GM23338 (cell line): ENCODE measurements at places on chromosomes 5 and 9.

DNA sequence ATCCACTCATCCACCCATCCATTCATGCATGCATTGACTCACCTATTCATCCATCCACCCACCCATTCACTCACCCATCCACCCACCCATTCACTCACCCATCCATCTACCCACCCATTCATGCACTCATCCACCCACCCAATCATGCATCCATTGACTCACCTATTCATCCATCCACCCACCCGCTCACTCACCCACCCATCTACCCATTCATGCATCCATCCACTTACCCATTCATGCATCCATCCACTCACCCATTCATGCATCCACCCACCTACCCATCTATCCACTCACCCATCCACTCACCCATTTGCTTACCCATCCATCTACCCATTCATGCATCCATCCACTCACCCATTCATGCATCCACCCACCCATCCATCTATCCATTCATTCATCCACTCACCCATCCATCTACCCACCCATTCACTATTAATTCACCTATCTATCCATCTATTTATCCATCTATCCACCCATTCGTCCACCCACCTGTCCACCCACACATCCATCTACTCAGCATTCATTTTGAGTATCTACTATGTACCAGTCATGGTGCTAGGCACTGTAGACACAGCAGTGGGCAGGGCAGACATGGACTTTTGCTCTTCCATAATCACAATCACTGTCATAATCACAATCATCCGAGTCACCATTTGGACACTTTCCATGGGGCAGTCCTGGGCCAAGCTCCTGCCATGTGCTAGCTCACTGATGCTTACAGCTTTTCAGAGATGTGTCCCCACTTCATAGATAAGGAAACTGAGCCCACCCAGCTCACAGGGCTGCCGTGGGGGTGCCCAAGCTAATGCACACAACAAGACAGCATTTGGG lies 34.4 kb downstream of the HMCN2 start:
- no peak for DNase-seq
- no peaks in the 10 kb centered on the region for H3K4me1 ChIP-seq
- no peak overlapping the region for H3K4me3 ChIP-seq
- H3K36me3 ChIP-seq, result no peaks in the 10 kb centered on the region

GRCh38 chr5:40991168-40991980 lies 79.8 kb downstream of the MROH2B start:
- H3K27ac ChIP-seq, result no peak overlapping the region
- H3K36me3 ChIP-seq, result no peaks in the 10 kb centered on the region
- H3K4me3 ChIP-seq, result no peak overlapping the region
- H3K4me1 ChIP-seq, result no peaks in the 10 kb centered on the region
- no peaks in the 10 kb centered on the region for H3K27me3 ChIP-seq
- DNase-seq, result no peak

- no peak overlapping the region for H3K4me3 ChIP-seq
- H3K4me1 ChIP-seq, result 0 out of 2 replicates have a peak, but pooled peaks cover 6% of the 10 kb centered on the region
- DNase-seq, result no peak
- no peak overlapping the region for H3K27ac ChIP-seq
- no peaks in the 10 kb centered on the region for H3K27me3 ChIP-seq
Measured at GRCh38 chr9:113546566-113546965, 83.0 kb downstream of the RGS3 start.

- no peak for DNase-seq
- H3K4me3 ChIP-seq, result no peak overlapping the region
- H3K36me3 ChIP-seq, result no peaks in the 10 kb centered on the region
- no peak overlapping the region for H3K27ac ChIP-seq
- peaks cover 7% of the 10 kb centered on the region; the same call in 1 of the 2 replicates for H3K4me1 ChIP-seq
- H3K27me3 ChIP-seq, result peaks cover 13% of the 10 kb centered on the region
Measured at GRCh38 chr5:150619359-150620230, 20.9 kb upstream of the SYNPO start.

GRCh38 chr5:157903117-157903450 lies 44.1 kb upstream of the CLINT1 start:
- H3K27ac ChIP-seq, result no peak overlapping the region
- H3K36me3 ChIP-seq, result no peaks in the 10 kb centered on the region
- no peak overlapping the region for H3K4me3 ChIP-seq
- no peaks in the 10 kb centered on the region for H3K27me3 ChIP-seq
- no peaks in the 10 kb centered on the region for H3K4me1 ChIP-seq

GRCh38 chr5:118933703-118934102 lies 54.6 kb downstream of the DTWD2 start:
- no peak overlapping the region for H3K4me3 ChIP-seq
- no peak for DNase-seq
- H3K27ac ChIP-seq, result no peak overlapping the region
- no peaks in the 10 kb centered on the region for H3K36me3 ChIP-seq
- H3K27me3 ChIP-seq, result no peaks in the 10 kb centered on the region

GRCh38 chr9:97413462-97413861 lies 1.6 kb downstream of the TDRD7 start:
- no peak overlapping the region for H3K4me3 ChIP-seq
- no peak overlapping the region for H3K27ac ChIP-seq
- H3K36me3 ChIP-seq, result no peaks in the 10 kb centered on the region
- H3K27me3 ChIP-seq, result peaks cover 39% of the 10 kb centered on the region
- peaks cover 4% of the 10 kb centered on the region; the same call in 1 of the 2 replicates for H3K4me1 ChIP-seq
- DNase-seq, result no peak

DNA sequence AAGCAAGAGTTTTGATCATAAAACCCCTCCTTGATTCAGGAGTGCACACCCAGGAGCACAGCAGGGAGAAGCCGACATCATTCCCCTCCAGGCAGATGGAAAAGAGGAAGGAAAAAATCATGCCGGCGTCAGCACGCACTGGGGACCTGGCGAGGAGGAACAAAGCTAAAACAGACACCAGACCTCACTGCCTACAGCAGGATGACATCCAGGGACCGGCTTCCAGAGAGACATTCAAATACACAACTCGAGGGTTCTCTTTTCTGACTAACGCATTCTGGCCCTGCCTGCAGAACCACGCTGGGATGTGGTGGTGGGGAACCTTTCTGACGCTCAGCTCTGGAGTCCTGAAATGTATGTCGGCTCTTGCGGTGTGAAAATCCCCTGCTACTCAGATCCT lies 2.7 kb downstream of the UBAC1 start:
- no peak overlapping the region for H3K4me3 ChIP-seq
- peaks cover 7% of the 10 kb centered on the region; the same call in 1 of the 2 replicates for H3K4me1 ChIP-seq
- H3K27ac ChIP-seq, result no peak overlapping the region
- no peaks in the 10 kb centered on the region for H3K27me3 ChIP-seq

DNA sequence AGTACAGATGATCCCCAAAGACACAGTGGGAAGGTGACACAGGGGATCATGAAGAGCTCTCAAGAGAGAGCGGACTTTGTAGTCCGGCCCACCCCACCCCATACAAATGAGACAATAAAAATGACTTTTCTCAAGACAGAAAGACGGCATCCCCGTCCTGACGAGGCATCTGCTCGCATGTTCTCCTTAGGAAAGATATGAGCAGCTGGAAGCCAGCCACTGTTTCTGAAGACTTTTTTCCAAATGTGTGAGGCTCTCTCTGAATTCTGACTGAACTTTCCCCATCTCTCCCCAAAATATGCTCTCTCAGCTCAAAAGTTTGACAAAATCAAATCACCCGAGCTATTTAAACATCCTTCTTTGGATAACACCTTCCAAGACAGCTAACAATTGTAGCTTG lies 105.2 kb downstream of the RFK start:
- no peak for DNase-seq
- H3K27me3 ChIP-seq, result no peaks in the 10 kb centered on the region
- no peaks in the 10 kb centered on the region for H3K4me1 ChIP-seq
- no peak overlapping the region for H3K4me3 ChIP-seq
- H3K27ac ChIP-seq, result no peak overlapping the region
- H3K36me3 ChIP-seq, result no peaks in the 10 kb centered on the region

GRCh38 chr9:126456441-126457174 lies 130.0 kb downstream of the MVB12B start:
- H3K27me3 ChIP-seq, result no peaks in the 10 kb centered on the region
- no peaks in the 10 kb centered on the region for H3K36me3 ChIP-seq
- no peak overlapping the region for H3K27ac ChIP-seq
- DNase-seq, result no peak
- H3K4me1 ChIP-seq, result no peaks in the 10 kb centered on the region
- no peak overlapping the region for H3K4me3 ChIP-seq

- H3K4me3 ChIP-seq, result no peak overlapping the region
- H3K27me3 ChIP-seq, result no peaks in the 10 kb centered on the region
- no peak overlapping the region for H3K27ac ChIP-seq
- H3K4me1 ChIP-seq, result no peaks in the 10 kb centered on the region
- H3K36me3 ChIP-seq, result no peaks in the 10 kb centered on the region
Measured at GRCh38 chr5:174231956-174232487, 186.5 kb downstream of the NSG2 start.

DNA sequence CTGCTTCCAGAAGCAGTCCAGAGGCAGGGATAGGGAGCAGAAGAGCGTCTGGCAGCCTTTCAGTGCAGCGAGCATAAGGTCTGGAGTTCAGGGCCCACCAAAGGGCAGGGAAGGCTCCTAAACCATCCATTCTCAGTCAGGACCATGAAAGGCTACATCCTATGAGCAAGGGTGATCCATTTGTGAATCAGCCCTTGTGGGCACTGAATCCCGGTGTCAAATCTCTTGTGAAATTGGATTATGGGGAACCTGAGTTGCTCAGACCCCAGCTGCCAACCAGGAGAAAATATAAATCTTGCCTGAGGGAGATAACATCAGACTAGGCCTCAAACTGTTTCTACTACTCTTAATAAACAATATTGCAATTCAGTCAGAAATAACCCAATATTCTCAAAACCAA lies 204.4 kb downstream of the SYK start:
- H3K4me1 ChIP-seq, result no peaks in the 10 kb centered on the region
- no peaks in the 10 kb centered on the region for H3K27me3 ChIP-seq
- H3K4me3 ChIP-seq, result no peak overlapping the region

DNA sequence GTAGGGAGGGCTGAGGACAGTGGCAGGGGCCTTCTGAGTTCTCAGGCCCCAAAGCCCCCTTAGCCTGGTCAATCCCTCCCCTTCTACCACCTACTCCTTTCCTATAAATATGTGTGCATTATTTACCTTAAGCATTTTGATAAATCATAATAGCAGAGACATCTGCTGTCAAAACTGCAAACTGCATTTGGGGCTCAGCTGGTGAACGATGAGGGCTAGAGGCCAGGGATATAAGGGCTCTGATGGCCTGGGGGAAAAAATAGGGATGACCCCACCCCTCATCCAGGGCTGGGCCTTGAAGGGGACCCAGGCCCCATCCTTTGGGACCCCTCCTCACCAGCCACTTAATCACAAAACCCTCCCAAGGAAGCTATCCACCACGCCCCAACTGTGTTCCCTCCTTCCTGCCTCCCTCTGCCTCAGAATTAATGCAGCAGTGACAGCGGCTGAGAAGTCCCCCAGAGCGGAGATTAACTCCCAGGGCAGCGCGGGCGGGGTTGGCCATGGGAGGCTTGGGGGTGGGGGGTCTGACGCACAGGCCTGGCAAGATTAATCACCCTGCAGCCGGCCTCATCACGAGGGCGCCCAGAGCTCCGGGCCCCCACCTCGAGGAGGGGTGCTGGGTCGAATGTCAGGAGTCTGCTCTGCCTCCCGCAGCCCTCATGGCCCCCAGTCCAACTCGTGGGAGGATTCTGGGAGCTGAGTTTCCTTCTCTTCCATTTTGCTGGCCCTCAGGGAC lies 42.1 kb downstream of the CXXC5 start:
- peaks cover 53% of the 10 kb centered on the region for H3K4me1 ChIP-seq
- peak overlapping the region; percentile 31; the same call in 1 of the 2 replicates for H3K4me3 ChIP-seq
- peaks cover 31% of the 10 kb centered on the region for H3K27me3 ChIP-seq
- no peaks in the 10 kb centered on the region for H3K36me3 ChIP-seq
- no peak overlapping the region for H3K27ac ChIP-seq

- H3K4me1 ChIP-seq, result peaks cover 74% of the 10 kb centered on the region
- DNase-seq, result peak; percentile 63
- H3K4me3 ChIP-seq, result peak overlapping the region; percentile 74
- H3K36me3 ChIP-seq, result no peaks in the 10 kb centered on the region
- peak overlapping the region; percentile 91 for H3K27ac ChIP-seq
Measured at GRCh38 chr9:36485647-36486328, 85.7 kb upstream of the RNF38 start.

DNA sequence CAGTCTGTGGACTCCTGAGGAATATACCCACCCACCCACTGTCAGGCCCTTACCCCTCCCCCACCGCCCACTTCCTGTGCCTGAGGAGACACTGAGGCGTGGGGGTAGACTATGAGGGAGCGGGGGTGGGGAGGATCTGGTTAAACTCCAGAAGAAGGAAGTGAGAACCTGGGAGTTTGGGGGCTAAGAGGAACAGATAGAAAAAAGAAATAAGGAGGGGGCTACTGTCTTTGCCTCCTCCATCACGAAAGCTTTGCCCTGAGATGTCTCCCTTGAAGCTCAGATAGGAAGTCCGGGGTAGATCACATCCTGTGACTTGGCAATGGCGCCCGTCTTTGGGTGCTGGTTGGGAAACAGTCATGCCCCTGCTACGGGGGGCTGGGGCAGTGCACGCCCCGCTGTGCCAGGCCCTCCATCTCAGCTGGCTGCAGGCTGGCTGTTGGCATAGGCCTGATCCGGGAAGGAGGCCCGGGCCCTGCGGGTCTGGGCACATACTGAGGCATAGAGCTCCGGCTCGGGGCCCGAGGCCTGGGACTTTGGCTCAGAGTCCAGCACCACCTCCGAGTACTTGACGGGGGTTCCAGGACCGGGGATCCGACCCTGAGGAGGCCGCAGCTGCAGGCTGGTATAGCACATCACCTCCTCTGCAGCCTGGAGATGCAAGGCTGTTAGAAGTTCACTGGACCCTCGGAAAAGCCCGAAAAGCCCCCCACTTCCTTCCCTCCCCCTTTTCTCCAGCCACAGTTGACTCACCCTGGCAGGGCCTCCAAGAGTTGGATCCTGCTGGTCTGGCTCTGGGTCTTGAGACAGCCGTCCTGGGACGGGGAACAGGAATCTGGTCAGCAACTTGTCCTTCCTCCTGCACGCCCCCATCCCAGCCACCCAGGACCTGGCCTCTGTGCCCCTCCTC lies 1.0 kb downstream of the SIT1 start:
- peak overlapping the region; percentile 54 for H3K4me3 ChIP-seq
- no peak overlapping the region for H3K27ac ChIP-seq
- H3K36me3 ChIP-seq, result no peaks in the 10 kb centered on the region
- no peak for DNase-seq
- peaks cover 43% of the 10 kb centered on the region for H3K4me1 ChIP-seq

GRCh38 chr9:94680621-94681020 lies 41.3 kb upstream of the FBP1 start:
- no peak for DNase-seq
- no peaks in the 10 kb centered on the region for H3K4me1 ChIP-seq
- H3K4me3 ChIP-seq, result no peak overlapping the region
- no peaks in the 10 kb centered on the region for H3K27me3 ChIP-seq

- peak; percentile 64 for DNase-seq
- H3K4me3 ChIP-seq, result no peak overlapping the region
- H3K27ac ChIP-seq, result no peak overlapping the region
- H3K36me3 ChIP-seq, result no peaks in the 10 kb centered on the region
- no peaks in the 10 kb centered on the region for H3K27me3 ChIP-seq
Measured at GRCh38 chr5:59007460-59008063, 424.7 kb downstream of the RAB3C start.

DNA sequence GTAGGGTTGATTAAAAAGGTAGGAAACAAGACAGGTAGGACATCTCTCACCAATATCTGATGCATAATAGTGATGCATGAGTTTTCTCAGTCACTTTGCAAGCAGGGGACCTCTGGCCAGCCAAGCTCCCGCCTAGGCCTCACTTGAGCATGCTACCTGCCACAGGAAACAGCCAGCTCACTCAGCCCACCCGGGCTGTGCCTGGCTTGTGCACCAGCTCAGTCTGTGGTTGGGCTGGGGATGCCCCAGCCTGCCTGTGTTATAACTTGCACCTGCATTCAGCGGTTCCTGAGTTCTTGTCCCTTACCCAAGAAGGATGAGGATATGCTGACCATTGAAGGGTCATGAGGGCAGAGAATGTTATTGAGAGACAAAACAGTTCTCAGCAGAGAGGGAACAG lies 172.8 kb upstream of the PLCXD3 start:
- H3K36me3 ChIP-seq, result no peaks in the 10 kb centered on the region
- H3K4me3 ChIP-seq, result no peak overlapping the region
- no peak overlapping the region for H3K27ac ChIP-seq
- H3K4me1 ChIP-seq, result peaks cover 6% of the 10 kb centered on the region
- H3K27me3 ChIP-seq, result no peaks in the 10 kb centered on the region
- DNase-seq, result peak; percentile 7
